ENCODE measurements at places on chromosomes 7 and 10.

DNA sequence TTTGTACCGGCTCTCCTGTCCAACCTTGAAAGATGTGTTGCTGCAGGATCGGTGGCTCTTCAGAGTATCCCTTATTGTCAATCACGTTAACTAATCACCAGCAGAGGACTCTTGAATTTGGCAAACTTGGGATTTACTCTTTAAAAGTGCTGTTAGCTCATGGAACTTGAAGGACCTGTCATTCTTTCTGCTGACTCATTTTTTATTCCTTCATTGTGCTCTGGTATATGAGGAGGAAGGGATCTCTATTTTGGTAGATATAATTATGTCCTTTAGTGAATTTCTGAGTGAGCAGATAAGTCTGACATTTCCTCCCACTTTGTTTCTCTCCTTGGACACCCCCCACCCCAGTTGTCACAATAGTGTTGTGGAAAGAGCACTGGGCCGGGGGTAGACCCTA is 175.1 kb upstream of the HDAC9 start:
- no peak for DNase-seq

DNA sequence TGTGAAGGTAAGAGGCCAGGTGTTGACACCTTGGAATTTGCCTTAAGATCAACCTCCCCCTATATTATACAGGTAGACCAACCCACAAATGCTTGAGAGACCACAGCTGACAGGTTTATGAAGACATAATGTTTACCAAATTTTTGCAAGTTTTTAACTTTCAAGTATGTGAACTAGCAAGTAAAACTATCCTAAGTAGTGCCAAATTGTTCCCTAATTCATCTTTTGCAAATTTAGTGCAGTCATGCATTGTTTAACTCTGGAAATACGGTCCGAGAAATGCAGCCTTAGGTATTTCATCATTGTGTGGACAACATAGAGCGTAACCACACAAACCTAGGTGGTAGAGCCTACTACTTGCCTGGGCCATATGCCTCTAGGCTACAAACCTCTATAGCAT is 10.7 kb downstream of the UPP1 start:
- no peak for DNase-seq

GRCh38 chr10:24207341-24207740 is 1.6 kb upstream of the KIAA1217 start:
- no peak for DNase-seq

DNA sequence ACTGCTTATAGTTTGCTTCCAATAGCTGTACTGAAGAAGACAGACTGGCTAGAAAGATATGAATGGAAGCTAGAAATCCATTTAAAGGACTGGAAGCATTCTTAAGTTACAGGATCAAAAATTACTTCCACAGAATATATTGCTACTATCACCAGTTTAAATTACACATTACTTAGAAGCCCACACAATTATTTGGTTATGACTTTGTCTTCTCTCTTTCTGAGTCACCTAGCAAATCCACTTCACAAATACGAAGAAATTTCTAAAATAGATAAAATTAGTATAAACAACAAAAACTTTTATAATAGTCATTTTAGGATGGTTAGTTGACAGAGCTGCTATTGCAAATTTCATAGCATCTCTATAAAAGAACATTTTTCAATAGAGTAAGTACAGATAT is 108.1 kb downstream of the SNX13 start:
- DNase-seq, result no peak

DNA sequence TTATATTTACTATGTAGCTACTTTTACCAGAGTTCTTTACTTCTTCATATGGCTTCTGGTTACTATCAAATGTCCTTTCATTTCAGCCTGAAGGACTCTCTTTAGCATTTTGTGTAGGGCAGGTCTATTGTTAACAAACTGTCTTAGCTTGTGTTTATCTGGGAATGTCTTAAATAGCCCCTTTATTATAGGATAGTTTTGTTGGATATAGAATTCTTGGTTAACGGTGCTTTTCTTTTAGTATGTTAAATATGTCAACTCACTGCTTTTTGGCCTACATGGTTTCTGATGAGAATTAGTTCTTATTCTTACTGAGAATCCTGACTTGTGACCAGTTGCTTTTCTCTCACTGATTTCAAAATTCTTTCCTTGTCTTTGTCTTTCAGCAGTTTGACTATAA is 169.0 kb downstream of the ADK start:
- DNase-seq, result no peak

DNA sequence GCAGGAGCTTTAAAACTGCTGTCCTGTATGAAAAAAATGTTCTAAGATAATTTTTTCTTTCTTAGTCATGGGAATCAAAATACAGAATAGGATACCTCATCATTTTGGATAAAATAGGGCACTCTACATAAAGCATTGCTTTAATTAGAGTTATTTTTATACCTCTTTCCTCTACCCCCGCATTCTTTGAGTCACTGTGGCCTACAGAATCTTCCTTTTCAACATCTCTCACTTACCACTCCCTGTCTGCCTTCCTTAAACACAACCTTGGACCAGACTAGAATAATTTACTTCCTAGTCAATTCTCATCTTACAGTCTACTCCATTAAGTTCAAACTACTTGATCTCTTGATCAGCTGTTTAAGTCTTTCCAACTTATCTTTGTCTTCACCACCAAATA is 462.3 kb downstream of the PHTF2 start:
- no peak for DNase-seq

DNA sequence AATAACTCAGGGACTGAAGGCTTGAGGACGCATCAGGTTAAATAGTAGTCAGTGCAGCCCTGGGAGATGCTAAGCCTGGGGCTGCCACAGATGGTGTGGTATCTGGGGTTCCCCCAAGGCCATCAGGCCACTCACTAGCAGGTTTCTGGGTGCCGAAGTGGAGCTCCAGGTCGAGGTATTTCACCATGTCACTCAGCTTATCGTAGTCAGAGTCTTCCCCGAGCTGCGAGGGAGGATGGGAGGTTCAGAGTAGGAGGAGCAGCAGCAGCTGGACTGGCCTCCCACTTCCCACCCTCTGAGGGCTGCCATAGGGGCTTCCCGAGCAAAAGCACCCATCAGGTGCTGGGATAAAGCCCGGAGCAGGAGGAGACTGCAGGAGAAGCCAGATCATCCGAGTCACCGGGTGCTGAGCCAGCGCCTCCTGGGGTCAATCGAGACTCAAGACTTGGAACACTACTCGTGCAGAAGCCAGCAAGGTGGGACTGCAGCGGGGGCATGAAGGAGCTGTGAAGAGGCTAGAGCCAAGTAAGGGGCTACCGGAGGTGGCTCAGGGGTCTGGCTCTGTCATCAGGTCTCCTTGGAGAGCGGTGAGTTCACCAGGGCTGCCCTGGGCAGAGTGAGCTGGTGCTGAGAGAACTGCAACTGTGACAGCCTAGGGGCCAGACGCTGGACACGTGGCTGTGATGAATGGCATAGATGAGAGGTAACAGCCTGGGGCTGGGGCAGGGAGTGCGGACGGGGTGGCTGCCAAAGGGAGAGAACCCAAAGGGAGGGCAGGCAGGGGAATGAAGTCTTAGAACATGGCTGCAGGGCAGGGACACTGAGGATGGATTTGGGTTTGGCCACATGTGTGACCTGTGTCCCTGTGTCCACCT is 45.3 kb downstream of the GRID2IP start:
- DNase-seq, result no peak

- no peak for DNase-seq
Measured at GRCh38 chr10:123009105-123009820, 457 bp downstream of the ACADSB start.

DNA sequence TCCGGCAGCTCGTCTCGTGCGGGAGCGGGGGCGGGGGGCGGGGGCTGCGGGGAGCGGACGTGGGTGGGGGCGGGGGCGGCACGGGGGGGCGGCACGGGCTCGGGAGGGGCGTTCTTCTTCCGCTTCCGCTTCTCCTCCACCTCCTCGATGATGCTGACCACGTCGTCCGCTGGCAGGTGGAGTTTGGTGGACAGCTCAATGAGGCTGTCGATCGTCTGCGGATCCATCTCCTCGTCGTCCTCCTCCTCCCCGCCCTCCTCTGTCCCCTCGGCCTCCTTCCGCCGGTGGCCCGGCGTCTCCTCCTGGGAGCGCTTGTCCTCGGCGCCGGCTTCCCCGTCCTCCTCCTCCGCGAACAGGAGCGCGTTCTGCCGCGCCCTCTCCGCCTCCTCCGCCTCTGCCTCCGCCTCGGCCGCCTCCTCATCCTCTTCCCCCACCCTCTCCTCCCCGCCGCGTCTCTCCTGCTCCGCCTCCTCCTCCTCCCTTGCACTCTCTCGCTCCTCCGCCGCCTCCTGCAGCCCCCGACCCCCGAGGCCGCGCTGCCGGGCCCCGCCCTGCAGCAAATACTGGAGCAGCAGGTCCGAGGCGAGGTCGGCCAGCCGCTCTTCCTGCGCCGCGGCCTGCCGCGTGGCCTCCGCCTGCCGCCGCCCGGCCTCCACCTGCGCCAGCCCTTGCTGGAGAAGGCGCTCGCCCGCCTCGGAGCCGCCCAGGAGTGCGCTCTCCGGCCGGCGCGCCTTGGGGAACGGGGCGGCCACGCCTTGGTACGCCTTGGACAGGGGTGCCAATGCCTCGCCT is 1.9 kb downstream of the VGF start:
- no peak for DNase-seq

- DNase-seq, result no peak
Measured at GRCh38 chr7:51301806-51302205, 14.8 kb downstream of the COBL start.

GRCh38 chr10:124693396-124693795 is 50.8 kb downstream of the FAM53B start:
- peak; percentile 63 for DNase-seq

GRCh38 chr7:29754874-29755490 is 51.3 kb upstream of the WIPF3 start:
- no peak for DNase-seq

GRCh38 chr10:75959209-75959608 is 527.8 kb downstream of the LRMDA start:
- DNase-seq, result no peak

- DNase-seq, result no peak
Measured at GRCh38 chr10:10489805-10490571, 527.7 kb upstream of the CELF2 start.

DNA sequence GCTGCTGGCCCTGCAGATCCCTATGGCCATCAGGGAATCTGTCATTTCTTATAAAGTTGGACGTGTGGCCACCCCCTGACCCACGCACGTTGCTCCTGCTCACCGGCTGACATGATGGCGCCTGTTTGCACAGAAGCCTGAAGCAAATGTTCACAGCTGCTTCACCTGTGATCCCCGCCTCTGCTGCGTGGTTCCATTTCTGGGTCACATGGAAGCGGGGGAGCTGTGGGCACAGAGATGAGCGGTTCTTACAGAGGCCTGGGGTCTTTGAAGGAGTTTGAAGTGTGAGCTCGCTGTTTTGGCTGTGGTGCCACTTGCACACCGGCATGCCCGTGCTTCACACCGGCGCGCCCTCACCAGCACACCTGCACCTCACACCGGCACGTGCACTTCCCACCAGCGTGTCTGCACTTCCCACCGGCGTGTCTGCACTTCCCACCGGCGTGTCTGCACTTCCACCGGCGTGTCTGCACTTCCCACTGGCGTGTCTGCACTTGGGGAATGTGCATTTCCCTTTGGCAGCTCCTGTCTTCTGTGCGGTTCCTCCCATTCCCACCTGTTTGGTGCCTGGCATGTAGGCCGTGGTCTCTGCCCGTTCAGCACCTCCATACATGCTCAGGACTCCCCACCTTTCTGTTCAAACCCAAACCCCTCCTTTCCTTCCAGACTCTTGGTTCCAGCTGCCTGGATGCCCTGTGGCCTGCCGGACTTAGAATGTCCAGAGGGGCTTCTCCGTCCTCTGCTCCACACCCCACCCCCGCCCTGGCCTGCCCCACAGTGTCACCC is 86.7 kb downstream of the INPP5A start:
- no peak for DNase-seq

DNA sequence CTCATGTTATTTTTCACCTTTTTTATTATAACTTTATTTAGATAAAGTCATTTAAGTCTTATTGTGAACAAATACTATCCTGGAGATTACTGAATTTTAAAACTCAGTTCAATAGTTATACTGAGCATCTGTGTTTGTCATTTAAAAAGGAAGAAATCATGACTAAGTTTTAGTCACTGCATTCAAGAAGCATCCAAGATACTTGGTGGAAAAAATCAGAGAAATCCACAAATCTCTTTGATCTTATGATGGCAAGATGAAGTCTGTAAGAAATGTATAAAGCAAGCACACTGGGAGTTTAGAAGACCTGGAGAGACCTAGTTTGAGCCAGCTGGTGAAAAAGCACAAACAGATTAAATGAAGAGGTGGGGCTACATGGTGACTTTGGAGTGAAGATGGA is 529.8 kb upstream of the IGFBP3 start:
- DNase-seq, result no peak

DNA sequence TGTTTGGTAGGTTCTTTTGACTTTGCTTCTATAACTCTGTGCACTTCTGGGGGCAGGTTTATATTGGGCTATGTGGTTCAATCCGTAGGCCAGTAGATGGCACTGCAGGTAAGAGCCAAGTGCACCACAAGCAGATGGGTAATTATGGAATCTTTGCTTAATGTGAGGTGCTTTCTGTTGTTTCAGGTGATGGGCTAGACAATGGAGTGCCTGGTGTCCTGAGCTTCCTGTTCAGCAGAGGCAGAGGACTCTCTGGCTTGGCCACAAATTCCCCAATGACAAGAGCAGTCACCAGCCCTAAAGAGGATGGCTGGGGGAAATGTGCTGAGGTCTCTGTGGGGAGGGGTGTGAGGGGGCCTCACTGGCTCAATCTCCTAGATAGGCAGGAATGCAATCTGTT is 455.0 kb downstream of the CCSER2 start:
- peak; percentile 12 for DNase-seq

DNA sequence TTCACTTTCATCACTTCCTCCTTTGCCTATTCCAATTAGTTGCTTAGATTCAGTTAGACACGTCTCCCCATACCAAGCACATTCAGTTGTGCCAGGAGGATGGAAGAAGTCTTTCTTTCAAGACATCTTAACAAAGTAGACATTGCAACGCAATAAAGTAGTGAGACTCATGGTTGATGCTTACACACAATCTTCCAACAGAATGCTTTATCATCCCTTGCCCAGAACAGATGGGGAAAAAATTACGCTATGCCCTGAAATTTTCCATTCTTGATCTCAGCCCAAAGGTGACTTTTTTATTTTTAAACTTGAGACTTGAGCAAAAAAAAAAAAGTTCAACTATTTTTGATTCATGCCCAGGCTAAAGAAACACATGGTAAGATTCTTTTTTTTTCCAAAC is 74.9 kb downstream of the KCNMA1 start:
- DNase-seq, result no peak

- no peak for DNase-seq
Measured at GRCh38 chr10:82645221-82645620, 770.2 kb downstream of the NRG3 start.

DNA sequence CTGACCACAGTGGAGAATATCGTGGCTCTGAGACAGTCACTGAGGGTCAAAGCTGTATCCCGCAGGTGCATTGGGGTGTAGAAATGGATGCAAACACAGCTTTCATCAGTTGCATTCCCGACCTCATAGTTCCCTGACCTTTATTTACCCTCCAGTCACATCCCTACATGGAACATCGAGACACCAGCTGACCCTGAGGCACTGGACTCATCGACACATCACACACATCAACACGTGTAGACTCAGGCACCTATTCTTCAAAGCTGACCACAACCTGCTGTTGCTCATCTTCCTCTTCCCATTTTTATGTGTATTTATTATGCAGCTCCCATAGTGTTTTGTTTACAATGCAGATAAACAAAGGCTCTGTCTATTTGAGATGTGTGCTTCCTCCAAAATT is 396.9 kb upstream of the NRP1 start:
- DNase-seq, result no peak

GRCh38 chr7:112182749-112183148 is 23.4 kb downstream of the DOCK4 start:
- DNase-seq, result no peak

Data from NCI-H187 treated with DMSO at 0.1 percent for 48 hours (cell line).